Fibroblast of gingiva (primary cell): ENCODE measurements at places on chromosomes 11 and 22.
A peak's percentile ranks its signal among the peaks of the same experiment; 100 is the strongest.

GRCh38 chr22:43331698-43332097, 11.5 kb downstream of the SCUBE1 start:
- DNase-seq: no peak

DNA sequence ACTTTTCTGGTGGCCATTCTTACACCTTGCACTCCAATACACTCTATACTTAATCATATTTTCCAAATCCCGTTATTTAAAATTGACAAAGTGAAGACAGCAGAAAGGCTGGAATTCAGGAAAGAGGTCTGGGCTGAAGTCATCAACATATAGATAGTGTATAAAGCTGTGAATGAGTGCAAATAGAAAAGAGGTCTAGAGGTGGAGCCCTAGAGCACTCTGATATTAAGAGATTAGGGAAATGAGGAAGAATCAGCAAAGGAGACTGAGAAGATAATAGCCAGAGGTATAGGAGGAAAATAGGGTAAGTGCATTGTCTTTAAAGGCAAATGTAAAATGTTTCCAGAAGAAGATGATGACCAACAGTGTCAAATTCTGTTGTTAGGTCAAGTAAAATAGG, 7.9 kb downstream of the CTR9 start:
- DNase-seq: no peak

DNA sequence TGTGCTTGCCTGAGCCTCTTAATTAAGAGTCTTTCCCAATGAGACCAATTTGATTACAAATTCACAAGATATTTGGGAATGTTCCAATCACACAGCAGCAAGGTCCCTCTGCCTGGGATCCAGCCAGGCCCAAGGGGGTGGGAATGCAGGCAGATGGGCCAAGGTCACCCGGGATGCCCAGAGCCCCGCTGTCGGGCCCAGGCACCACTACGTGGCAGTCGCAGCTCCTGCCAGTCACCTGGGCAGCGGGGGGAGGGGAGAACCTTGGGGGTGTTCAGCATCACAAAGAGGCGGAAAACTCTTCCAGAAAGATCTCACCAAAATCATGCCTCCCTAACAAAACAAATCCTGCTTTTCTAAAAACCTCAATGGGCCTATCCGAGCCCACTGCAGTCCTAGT, 30.9 kb downstream of the PPM1F start:
- DNase-seq: peak; percentile 21

DNA sequence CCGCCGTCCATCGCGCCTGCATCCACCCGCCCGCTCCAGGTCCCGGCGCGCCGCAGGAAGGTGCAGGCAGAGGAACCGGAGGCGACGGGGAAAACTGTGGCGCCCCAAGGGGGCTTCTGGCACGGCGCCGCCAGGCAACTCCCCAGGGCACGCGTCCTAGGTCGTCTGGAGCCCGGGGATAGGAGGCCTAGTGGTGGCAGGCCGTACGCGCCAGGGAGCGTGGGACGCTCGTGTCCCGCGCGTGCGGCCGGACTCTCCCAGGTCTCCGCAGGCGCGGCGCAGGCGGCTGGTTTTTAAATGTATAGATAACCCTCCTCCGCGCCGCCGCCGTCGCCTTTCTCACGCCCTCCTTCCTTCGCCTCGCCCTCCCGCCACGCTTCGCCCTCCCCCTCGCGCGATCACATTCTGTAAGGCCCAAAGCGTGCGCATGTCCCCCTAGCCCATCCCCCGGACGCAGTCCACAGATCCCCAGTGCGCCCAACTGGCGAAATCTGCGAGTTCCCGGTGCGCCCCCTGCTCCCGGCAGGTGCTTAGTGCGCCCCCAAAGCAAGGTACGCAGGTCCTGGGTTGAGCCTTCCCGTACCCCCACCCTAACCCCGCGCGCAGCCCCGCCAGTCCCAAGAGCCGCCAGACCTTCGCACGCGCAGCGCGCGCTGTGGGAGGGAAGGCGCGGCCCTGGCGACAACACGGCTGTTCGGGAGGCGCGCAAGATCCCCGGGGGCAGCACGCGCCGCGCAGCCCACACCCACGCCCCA, at the start of gene ASCL2:
TSS of gene ASCL2 (minus strand) at position 267 of the 755 bp plus-strand sequence. CDS start at position 11, 256 bp downstream.
- no peak for DNase-seq

DNA sequence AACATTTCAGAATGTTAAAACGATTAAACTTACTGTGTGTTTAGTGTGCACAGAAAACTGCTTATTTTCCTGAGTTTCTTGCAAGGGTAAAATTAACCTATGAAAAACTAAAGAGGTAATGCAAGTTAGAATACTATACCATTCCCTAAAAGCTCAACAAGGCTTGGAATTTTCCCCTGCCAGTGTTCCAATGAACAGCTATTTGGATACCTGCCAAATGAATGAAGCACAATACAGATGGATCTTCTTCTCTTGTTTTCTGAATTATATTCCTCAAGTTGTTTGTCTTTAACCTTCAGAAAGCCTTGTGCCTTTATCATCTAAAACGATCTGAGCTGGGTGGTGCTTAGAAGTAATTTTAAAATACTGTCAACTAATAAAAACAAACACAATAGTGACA, 204.5 kb downstream of the LRRC4C start:
- no peak for DNase-seq

DNA sequence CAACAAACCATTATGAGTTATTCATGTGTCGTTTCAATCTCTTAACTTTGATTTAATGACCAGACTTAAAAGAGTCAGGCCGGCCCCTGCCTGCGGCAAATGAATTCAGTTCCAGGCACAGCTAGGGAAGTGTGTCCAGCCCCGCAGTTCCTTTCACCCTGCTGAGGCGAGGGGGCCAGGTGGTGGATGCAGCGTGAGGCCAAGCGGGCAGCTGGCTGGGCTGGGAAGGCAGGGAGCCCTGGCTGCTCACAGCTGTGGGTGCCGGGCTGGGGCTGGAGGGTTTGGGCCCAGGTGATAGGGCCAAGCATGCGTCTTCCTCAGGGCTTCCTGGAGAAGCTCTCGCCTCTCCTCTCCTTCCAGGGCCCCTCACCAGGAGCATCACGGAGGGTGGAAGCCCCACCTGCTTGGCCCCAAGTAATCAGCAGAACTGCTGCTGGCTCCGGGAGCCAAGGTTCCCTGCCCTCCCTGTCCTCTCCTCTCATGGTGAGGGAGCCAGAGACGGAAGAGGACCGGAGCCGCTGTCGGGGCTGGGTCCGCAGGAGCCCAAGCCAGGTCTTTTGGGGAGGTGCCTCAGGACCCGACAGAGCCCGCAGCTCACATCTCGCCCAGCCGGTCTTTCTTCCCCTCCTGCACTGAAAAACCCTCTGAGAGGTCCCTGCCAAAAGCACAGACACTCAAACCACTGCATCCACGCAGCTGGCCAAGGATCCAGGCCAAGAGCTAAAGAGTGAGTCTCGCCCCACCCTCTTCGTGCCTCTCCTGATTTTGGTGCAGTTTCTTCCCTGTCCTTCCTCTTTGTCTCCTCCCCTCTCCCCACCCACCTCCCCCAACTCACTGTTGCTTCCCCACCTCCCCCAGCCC, 97.0 kb downstream of the ST3GAL4 start:
- no peak for DNase-seq

- no peak for DNase-seq
Observed at GRCh38 chr11:70067591-70068341, 10.4 kb upstream of the ANO1 start.

GRCh38 chr22:47051441-47052071, 289.1 kb downstream of the TBC1D22A start:
- no peak for DNase-seq

GRCh38 chr11:43988040-43988817, 45.8 kb downstream of the C11orf96 start:
- DNase-seq: no peak

DNA sequence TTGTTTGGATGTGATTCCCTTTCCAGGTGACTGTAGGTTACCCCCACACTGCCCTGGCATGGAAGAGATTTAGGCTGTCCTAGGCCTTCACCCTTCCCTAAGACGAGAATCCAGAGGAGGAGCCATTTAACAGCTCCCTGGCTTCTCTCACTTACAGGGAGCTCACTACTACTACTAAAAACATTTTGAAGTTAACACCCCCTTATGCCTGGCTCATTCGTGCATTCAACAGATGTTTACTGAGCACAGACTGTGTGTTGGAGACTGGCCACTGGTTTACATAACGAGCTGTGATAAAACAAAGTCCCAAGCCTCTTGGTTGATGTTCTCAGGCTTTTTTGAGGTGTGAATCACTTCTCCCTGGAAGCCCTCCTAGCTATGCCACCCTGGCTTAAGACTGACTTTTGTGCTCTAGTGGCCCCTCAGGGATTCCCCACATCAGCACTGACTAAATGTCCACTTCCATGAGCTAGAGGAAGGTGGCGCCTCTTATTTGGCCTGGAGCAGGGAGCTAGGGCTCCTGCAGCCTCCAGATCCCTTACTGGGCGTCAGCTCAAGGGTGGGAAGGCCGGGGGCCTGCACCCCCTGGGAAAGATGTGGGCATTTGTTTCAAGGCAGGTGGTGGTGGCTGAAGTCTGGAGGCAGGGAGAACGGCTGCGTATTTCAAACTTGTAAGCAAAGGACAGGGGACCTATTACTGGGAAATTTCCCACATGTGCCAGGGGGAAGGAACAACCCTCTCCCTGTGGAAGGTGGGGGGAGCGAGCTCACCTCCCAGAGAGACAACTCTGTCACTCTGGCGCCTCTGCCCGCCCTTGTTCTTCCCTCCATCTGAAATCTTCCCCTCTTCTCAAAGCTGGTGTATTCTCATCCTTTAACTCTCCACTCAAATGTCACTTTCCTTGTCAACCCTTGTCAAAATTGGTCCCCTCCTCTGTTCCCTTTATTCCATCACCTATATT, 19.4 kb upstream of the MALAT1 start:
- peak; percentile 89 for DNase-seq

DNA sequence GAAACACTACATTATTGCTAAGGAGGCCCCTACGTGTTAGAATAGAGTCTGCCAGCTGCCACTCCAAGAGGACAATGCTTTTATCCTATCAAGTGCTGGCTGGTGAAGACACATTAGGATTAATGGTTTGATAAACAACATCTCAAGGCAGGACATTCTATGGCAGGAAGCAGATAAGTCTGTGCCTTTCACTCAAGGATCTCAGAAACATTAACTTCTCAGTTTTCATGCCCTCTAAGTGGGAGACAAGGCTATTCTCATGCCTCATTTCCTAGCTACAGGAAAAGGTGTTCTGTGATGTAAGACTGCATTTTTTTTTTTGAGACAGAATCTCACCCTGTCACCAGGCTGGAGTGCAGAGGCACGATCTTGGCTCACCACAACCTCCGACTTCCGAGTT, 23.5 kb upstream of the TIMP3 start:
- no peak for DNase-seq

DNA sequence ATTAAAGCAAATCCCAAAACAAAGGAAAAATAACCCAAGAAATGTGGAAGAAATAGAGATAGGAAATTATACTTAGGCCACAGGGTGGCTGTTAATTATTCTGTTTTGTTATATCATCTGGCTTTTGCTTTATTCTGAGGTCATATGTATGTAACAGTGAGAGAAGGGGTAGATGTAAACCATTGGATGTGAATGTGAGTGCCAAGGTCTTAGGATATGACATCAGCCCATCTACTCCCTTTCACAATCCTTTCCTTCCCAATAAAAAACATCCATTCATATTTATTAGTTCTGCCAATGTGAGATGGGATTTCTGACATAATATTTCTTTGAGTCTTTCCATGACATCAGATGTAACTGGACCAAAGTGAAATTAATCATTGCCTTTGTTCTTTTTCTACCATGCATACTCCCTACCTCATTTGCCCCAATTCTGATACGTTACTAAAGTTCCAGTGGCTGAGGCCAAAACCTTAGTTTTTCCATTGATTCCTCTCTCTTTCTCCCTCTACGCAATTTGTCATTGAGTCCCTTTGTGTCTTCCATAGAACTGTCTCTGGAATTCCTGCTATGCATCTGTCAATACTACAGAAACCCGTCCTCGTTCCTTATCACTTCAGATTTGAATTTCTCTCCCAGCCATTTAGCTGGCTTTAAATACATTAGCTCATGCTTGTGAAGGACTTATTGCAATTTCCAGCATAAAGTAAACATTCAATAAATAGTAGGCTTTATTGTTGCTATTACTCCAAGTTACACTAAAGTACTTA, 170.3 kb downstream of the ARHGAP42 start:
- peak; percentile 8 for DNase-seq

DNA sequence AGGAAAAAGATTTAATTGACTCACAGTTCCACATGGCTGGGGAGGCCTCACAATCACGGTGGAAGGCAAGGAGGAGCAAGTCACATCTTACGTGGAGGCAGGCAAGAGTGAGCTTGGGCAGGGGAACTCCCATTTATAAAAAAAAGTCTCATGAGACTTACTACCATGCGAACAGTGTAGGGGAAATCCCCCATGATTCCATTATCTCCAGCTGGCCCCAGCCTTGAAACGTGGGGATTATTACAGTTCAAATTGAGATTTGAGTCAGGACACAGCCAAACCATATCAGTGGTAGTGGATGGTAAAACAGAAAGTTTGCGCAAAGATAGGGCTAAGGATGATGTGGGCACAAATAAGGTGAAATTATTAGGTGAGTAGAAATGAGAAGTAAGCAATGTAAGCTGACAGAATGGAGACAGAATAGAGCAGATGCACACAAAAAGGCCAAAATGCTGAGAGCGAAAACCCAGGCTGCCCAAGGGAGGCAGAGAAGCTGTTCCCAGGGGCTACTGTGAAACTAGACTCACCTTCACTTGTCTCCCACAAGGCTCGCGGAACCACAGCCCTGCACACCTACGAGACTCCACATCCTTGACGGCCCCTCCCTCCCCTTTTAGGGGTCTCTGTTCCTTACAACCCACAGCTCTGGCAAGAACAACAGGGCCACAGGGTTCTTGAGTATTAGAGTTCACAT, 377.6 kb downstream of the CADM1 start:
- DNase-seq: no peak

DNA sequence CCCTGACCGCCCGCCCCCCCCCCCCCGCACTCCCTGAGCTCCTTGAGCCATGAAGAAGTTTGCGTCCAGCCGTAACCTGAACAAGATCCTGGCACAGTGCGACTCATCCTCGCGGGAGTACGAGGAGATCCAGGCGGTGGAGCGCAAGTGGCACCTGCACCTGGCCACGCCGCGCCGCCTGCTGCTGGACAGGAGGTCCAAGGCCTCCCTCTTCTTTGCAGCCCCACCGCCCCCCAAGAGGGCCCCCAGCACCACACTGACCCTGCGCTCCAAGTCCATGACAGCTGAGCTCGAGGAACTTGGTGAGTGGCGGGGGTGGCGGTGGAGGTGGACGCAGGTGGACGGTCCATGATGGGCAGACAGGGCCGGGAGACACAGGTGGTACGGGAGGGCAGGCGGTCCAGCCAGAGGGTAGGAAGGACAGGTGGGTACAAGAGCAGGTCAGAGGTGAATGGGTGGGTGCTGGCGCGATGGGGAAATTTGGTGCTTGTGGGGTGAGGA, 32.1 kb upstream of the ACR start:
- no peak for DNase-seq

GRCh38 chr11:33723238-33723881, 12.9 kb downstream of the CD59 start:
- peak; percentile 94 for DNase-seq

GRCh38 chr11:11769782-11770181, 72.0 kb upstream of the USP47 start:
- no peak for DNase-seq

DNA sequence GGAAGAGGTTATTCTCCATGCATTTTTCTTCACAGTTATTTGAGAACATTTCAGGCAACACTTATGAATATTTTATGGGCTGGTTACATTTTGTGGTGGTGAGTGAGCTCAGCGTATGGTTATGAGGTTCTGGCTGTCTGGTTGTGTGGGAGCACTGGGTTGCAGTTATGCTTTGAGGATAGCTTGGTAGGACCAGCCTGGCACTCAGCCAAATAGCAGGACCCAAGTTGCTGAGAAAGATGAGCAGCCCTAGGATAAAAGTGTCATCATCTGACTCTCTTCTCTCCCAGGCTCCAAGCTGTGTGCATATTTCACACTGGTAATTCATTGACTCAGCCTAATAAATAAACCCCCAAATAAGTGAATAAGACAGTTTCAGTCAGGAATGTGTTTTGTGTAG, 8.1 kb upstream of the SRSF8 start:
- no peak for DNase-seq

- DNase-seq: no peak
Observed at GRCh38 chr22:24753914-24754313, 20.6 kb downstream of the PIWIL3 start.
